AG04450 (cell line): ENCODE measurements at places on chromosomes 4 and X. TPM values are rescaled to one million over a fixed set of nuclear protein-coding genes. Genes with fewer than 3 reads are reported as not detected.

DNA sequence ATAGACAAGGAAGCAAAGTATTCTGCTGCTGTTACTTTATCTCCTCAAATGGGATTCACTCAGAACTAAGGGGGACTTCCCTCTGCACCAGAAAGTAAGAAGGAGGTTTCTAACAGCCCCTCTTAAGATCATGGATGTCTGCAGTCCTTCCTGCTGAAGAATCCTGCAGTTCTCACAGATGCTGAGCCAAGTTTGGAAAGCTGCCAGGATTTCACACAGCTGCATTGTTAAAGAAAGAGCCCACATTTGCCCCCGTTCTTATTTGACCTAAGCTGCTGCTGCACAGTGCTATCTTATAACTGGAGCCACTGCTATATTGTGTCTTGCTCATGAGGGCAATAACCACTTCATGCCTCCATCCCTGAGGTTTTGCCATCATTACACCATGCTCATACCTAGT, 81.1 kb downstream of the FAAH2 start:
- DNase-seq = no peak

The TMSB15B gene
- polyA plus RNA-seq = 14.0 and 19.0 TPM in 2 replicates

GRCh38 chr4:176187624-176188023, 7.8 kb downstream of the SPATA4 start:
- no peak for DNase-seq

- no peak for DNase-seq
Observed at GRCh38 chr4:101155368-101155767, 192.0 kb downstream of the PPP3CA start.

DNA sequence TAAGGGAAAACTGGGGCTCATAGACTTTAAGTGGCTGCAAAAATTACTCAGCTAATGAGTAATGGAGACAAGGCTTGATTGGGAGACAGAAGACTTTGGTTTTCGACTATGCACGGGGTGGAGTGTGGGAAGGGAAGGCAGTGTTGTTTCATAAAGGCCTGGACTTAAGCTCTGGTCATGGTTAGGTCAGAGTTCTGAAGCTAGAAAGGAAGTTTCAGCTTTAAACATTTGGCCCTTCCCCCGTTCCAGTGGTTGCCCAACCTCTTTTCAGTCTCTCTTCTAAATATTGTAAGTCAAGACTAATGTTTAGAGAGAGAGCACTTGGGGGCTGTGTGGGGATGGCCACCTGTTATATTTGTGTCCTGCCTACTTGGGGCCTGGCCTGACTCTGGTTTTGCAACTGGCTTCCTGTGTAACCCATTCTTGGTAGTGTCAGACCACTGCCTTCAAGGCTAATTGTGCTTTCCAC, 21.0 kb downstream of the MSN start:
- DNase-seq = no peak

- peak; percentile 56 for DNase-seq
Observed at GRCh38 chr4:78644744-78645330, 93.3 kb downstream of the ANXA3 start.

The ATP8A1 gene
- polyA plus RNA-seq = 0.20 TPM in 2 replicates

DNA sequence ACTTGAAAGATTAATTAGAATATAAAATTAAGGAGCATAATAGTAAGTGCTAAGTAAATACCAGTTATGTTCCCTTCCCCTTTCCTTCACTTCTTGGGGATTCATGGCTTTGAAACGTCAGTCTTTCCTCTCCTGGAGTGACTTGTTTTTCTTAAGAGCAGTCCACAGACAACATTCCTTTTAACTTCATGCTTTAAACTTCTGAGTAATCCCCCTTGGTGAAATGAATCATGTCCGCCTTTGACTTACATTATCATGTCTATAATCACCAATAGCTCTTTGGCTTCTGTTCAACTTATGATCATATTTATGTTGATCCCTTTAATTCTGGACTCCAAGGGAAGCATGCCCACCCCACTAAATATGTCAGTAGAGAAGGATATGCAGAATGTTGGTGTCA, 1012.1 kb upstream of the SLIT2 start:
- DNase-seq = no peak

The SSX2B gene
- not detected in 2 replicates for polyA plus RNA-seq

DNA sequence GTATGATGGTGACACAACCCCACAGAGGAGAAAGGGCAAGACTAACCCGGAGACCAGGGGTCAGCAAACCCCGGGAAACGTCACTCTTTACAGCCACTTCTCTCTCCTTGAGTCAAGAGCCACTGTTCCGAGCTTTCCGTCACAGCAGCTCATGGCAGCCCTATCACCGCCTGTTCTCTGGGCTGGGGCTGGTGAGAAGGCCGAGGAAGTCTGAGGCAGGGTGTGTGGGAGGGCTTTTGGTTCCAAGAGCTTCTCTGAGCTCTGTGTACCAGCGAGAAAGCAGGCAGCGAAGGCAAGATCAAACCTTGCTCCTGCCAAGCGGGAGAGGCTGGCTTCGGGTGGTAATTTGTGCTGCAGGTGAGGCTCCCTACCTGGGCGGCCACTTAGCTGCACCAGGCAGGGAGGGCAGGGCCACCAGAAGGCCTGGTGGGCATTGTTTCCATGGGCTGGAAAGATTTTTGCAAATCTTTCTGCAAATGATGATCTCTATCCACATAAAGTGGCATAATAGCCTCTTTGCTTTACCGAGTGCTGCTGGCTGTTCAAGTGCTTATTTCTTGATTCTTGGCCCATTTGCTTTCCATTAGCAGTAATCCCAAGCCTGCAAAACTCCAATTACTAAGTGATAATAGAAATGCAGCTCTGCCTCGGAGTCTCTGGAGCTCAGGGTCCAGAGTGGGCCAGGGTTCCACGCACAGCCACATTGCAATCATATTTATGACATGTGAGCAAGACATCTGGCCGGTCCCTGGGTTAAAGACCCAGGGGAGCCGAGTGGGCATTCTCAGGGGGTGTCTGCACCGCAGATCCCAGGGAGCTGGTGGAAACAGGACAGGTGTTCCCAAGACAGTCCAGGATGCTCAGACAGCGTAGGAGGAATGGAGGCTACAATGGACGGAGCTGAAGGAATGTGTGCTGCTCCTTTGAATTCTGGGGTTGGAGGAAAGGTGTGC, 41.5 kb downstream of the DCTD start:
- DNase-seq = no peak

The GAGE2A gene
- not detected in 2 replicates for polyA plus RNA-seq

GRCh38 chr4:76883147-76883546, 14.8 kb downstream of the SOWAHB start:
- DNase-seq = no peak

The HTT gene
- polyA plus RNA-seq = 14.5 and 17.2 TPM in 2 replicates

GRCh38 chr4:69930768-69931167, at the start of gene CSN1S1:
Gene CSN1S1, plus strand, starts transcription at chr4:69931068. Its CDS starts 1,488 bp downstream, at chr4:69932556.
- DNase-seq = no peak

The EFHC2 gene
- polyA plus RNA-seq = 0.40 and 0.42 TPM in 2 replicates

DNA sequence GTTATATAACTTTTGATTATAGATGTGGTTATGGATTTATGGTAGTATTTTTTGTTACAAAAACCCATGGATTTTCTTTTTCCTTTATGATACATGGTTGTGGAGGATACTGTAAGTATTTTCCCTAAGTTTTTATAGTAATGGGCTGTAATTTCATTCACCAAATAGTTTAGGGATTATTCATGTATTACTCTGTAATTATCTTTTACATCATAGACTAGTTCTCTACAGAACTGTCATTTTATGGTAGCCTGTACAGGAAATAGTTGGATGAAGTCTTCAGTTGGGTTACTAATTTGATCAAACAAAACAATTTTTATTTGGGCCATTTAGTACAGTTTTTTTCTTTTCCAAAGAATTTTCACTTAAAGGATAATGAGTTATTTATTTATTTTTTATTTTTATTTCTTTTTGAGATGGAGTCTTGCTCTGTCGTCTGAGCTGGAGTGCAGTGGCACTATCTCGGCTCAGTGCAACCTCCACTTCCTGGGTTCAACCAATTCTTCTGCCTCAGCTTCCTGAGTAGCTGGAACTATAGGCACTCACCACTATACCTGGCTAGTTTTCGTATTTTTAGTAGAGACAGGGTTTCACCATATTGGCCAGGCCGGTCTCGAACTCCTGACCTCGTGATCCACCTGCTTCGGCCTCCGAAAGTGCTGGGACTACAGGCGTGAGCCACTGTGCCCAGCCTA, 42.1 kb downstream of the RBPJ start:
- DNase-seq = no peak

The CPE gene
- 8.0 and 11.8 TPM in 2 replicates for polyA plus RNA-seq

DNA sequence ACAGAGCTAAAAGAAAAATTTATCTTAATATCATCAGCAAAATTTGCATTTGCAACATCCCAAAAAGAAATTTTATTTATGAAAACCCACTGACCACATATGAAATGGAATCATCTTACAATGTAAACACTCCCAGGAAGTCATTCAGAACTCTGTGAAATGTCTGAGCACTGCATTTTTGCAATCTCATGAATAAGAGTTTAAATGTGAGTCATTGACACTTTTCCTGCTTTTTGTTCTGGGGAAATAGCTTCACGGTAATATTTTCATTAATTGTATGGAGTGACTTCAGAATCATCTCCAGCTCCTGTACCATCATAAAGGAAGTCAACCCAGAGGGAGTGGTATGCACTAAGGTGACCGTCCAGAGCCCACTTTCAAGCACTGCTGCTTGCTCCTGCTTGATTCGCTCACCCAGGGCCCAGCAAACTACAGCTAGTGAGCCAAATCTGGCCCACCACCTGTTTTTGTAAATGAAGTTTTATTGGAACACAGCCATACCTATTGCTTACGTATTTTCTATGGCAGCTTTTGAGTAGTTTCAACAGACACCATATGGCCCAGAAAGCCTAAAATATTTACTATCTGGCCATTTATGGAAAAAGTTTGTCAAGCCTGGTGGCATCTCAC, 17.2 kb downstream of the EDNRA start:
- DNase-seq = peak; percentile 55

GRCh38 chr4:173318240-173318639, 15.9 kb downstream of the HMGB2 start:
- no peak for DNase-seq

The TRO gene
- 60.0 and 63.2 TPM in 2 replicates for polyA plus RNA-seq

- no peak for DNase-seq
Observed at GRCh38 chr4:189299706-189300105, 641.0 kb upstream of the FRG1 start.

The ADRA2C gene
- polyA plus RNA-seq = not detected in 2 replicates

DNA sequence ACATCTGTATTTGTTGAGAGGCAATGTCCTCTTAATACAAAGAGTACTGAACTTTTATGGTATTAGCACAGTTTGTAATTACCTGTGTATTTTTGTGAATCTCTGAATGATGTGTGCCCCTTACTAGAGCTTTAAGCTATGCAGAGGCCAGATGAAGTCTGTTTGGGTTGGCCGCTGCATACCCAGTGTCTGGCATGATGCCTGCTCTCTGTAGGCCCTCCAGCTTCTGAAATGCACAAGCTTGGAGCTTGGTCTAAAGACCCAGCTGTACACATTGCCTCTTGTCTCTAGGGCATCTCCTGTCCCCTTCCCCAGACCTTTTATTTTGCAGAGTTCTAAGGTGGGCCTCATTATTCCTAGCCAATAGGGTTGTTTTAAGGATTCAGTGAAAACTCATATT, 68.6 kb downstream of the CDS1 start:
- DNase-seq = no peak

The PPP1R2C gene
- not detected in 2 replicates for polyA plus RNA-seq

GRCh38 chr4:48137846-48138245, 3.8 kb upstream of the TXK start:
- DNase-seq = no peak

The ARX gene
- not detected in 2 replicates for polyA plus RNA-seq

DNA sequence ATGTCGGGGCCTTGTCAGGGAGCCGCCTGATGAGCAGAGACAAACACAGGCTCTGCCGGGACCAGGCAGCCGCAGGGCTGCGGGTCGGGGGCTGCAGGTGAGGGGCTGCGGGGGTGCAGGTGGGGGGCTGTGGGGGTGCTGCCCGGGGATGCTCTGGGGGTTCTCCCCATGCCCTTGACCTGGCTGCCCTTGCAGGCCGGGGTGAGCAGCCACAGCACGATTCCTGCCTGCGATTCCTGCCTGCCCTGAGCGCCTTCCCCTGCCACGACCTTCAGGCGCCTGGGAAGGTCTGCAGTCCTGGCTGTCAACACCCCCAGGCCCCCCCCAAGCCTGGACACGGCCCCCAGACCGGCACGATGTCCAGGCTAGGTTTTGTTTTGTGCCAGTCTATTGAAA, 106.3 kb downstream of the FAM53A start:
- DNase-seq = no peak

The FGF5 gene
- 39.9 and 40.7 TPM in 2 replicates for polyA plus RNA-seq

GRCh38 chr4:61666244-61666643, 466.1 kb downstream of the ADGRL3 start:
- DNase-seq = no peak

- no peak for DNase-seq
Observed at GRCh38 chrX:18654875-18655836, 16.8 kb downstream of the RS1 start.

DNA sequence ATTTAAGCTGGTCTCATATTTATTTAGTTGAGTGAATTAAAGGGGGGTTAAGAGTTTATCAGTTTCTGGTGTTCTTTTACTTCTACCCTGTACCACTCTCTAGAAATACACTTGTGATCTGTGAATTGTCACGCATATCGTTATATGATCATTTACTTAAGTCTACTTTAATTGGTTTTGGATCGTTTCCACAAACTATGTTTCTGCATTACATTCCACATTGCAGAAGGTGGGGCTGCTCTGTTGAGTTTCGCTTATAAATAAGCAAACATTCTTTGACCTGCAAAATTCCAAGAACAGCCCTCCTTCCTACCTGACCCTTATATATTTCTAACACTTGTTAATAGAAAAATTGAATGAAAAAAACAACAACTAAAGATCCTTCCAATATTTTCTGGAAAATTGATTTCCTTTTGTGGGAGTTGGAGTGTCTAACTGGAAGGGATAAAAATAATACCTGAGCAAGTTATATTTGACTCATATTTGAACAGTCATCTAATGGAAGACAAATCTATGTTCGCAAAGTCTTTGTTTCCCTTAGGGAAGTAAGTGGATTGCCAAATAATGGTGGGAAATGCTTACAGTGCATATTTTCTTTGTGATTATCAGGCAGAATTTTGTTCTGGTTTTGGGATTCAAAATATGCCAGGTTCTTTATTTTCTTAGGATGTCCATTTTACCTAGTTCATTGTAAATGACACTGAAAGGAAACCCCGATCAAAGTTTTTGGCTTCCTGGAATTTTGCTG, 152.7 kb downstream of the RELL1 start:
- DNase-seq = no peak
